SK-N-MC (cell line): ENCODE measurements at places on chromosomes 6 and 20.

DNA sequence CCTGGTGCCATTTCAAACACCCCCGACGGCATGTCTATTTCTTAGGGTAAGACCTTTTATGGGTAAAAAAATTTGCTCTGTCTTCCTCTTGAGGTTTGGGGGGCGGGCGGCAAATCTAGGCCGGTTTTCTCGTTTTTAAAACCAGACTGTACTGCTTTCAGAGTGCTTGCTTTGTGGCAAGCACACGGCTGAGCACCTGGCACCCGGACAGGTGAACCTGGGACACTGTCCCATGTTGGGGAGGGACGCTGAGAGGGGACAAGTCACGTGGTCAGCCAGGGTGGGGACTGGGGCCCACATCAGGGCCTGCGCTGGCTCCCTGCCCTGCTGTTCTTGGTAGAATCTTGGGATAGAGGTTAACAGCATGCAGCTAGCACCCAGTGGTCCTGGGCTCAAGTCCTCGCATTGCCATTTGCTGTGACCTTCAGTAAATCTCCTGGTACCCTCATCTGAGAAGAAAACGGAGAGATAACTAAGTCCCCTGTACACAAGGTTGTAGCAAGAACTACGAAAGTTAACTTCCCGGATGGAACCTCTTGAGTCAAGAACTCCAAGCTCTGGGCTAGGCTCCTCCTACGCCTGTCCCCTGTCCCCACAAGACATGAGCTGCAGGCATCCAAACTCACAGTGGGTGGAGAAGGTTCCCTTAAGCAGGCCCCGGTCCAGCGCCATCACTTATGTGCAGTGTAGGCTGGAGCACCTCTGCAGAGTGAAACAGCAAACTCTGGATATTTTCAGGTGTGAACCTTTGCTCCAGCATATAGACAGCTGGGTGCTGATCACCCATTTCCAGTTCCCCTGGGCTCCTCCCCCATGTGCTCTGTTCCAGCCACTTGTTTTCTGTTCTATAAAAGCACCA, 41.7 kb downstream of the PMEPA1 start:
- no peak for DNase-seq

GRCh38 chr6:33716890-33717632, 5.6 kb upstream of the UQCC2 start:
- no peak for DNase-seq

- no peak for DNase-seq
Measured at GRCh38 chr6:123945386-123945785, 141.7 kb downstream of the NKAIN2 start.

DNA sequence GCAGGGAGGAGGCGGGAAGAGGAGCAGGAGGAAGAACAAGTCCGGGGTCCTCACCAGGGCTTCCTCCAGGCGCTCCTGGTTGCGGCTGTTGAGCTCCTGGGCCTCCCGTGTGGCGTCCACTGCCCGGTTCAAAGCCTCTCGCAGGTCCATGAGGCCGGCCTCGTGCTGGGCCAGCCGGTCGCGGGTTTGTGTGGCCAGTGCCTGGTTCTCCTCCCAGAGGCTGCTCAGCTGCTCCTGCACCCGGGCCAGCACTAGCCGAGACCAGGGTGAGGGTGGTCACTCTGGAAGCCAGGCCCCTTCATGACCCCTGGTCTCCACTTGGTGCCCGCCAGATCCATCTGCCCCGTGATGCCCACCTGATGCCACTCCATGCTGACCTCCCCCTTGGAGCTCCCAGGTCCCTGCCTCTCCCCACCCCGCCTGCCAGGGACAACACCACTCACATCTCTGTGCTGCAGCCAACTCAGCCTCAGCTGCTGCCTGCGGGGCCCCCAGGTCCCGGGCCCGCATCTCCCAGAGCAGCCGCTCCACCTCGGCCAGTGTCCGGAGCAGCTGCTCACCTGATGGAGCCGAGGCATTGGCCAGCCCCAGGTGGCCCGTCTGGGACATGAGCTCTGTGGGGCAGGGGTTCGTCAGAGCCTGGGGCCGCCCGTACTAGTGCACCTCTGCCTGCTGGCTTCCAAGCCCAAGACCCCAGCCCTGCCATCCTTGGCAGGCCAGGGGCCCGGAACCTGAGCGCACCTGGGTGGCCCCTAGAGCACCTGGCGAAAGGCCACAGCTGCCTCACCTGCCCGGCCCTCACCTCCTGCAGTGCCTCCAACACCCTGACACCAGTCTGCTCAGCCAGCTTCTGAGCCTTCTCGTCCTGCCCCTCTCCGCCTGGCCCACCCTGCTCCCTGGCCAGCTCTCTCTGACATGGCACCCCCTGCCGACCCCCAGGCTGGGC, 15.9 kb downstream of the ADRM1 start:
- DNase-seq, result no peak

GRCh38 chr6:26468829-26469228, 11.1 kb downstream of the BTN2A1 start:
- no peak for DNase-seq
